ENCODE measurements at places on chromosomes 6 and 20.

- DNase-seq, result no peak
Measured at GRCh38 chr6:52221302-52221701, 23.0 kb downstream of the IL17F start.

- peak; percentile 68 for DNase-seq
Measured at GRCh38 chr6:26536571-26537159, 1.5 kb upstream of the HMGN4 start.

DNA sequence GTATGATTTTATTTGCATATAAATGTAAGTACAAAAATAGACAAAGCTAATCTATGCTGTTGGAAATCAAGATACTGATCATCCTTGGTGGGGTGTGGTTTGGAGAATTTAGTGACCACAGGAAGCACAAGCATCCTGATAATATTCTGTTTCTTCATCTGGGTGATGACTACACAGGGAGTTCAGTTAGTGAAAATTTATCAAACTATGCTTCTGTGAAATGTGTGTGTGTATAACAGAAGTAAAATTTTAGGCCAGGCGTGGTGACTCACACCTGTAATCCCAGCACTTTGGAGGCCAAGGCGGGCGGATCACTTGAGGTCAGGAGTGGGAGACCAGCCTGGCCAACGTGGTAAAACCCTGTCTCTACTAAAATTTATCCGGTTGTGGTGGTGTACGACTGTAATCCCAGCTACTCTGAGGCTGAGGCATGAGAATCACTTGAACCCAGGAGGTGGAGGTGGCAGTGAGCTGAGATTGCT, 20.6 kb downstream of the ENPP3 start:
- no peak for DNase-seq

- no peak for DNase-seq
Measured at GRCh38 chr20:23820493-23820892, 6.0 kb downstream of the CST2 start.

DNA sequence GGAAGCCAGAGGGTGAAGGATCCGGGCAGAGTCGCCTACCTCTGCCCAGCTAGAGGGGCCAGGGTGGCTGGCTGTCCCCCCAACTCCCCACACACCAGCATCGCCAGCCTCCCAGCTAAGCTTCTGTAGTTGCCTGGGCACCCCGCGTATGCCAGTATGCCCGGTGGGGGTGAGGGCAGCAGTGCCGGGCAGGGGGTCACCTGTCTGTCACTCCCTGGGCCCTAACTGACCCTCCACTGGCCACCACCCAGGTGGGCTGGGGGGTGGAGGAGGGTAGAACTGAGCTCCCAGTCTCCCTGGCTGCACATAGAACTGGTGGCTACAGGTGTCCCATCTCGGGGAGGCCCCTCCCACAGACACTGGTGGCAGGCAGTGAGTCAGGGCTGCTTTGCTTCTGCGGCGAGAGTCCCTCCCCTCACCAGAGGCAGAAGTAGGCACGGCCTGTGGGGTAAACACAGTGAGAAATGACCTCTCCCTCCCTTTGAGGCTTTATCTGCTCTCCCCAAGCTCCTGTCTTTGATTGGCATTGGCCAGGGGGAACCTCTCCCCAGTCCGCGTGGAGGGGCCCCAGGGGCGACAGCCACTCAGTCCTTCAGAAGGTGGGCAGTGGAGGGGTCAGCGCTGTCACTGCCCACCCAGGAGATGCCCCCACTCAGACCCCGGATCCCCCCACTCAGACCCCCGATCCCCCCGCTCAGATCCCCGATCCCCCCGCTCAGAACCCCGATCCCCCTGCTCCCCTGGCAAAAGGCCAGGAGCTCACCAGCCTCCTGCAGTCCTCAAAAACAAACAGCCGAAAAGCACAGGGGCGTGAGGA, 2.5 kb downstream of the NTSR1 start:
- no peak for DNase-seq

GRCh38 chr6:106895703-106896040, 78.9 kb downstream of the CD24 start:
- DNase-seq, result no peak

DNA sequence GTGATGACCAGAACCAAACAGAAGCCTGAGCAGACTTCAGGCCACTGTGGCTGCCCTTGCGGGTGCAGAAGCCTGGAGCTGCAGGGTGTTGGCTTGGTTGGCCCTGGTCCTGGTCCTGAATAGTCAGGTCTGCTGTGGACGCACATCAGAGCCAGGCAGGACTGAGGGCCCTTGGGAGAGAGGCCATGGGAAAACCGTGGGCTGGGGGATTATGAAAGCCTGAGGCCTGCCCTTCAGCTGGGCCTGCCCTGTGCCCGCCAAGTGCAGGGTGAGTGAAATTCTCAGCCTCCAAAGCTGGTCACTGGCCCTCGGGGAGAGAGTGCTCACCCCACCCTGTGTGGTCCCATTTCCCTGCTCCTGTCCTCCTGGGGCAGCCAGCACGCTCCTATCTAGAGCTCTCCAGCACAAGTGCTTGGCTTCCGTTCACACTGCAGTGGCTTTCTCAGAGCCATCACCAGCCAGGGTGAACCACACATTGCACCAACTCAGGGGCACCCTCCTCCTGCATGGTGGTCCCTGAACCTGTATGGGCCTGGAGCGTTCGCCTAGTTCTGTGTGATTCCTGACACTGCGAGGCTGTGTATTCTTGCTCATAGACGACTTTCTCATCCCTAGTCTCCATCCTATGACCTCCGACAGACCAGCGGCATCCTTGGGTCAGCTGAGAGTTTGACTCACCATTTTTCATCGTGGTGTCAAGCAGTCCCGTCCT, 146.1 kb downstream of the TTLL2 start:
- DNase-seq, result no peak

DNA sequence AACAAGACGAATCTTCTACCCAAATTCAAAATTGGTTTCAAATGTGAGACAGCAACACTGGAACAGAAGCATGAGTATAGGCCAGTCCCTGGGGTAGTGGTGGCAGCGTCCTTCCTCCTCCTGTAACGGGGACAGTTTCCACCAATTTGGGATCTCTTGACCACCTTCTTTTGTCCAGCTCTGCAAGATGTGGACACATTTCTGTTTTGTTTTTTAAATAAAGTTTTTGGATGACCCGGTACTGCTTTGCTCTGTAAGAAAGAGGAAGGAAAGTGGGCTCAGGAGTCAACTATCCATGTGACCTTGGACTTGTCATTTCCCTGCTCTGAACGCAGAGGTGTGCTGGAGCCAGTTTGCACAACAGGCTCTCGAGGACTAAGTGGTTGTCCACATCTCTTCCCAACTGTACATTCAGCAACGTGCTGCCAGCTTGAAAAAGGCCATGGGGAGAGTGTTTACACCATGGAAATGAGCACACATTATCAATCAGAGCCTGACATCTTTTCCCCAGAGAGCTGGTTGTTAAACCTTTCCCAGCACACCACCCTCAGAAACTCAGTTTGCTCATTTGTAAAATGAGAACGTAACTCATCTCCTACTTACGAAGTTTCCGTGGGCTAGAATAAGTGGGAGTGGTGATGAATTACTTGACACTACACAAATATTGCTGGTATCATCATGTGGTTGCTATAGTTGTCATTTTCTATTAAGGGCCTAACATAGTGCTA, 66.5 kb downstream of the ADTRP start:
- no peak for DNase-seq

- no peak for DNase-seq
Measured at GRCh38 chr20:1205802-1206201, 2.5 kb downstream of the C20orf202 start.

DNA sequence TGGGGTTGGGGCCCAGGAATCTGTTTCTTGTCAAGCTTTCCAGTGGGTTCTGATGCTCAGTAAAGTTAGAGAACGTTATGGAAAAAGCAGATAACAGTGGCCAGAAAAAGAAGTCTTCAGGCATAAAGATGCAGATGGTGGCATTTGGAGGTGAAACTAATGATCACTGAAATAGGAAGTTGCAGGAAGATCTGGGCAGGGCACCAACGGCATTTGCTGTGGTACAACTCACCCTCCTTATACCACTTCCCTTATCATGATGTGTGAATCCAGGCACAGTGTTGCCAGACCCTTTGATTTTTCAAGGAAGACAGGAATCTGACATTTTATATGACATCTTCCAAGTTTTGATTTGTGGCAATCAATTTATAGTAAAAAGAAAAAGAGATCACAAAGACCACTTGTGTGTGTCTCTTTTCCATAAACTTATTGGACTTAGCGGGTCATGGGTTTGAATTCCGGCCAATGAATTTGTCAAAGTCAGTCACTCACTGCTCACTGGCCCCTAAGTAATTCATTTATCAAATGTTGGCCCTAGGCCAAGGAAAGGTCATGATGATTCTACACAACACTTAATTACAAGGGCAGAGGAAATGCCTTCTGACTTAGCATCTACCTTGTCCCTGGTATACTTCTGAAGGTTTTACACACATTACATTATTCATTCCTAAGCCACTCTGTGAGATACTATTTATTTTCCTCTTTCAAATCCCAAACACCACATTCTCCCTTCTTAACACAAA, 37.6 kb downstream of the LAMP5 start:
- DNase-seq, result no peak

GRCh38 chr6:150511313-150511712, 88.4 kb upstream of the PLEKHG1 start:
- no peak for DNase-seq

GRCh38 chr6:40803897-40804702, 216.9 kb upstream of the LRFN2 start:
- DNase-seq, result no peak

GRCh38 chr6:63789699-63790098, 154.1 kb downstream of the PHF3 start:
- no peak for DNase-seq

DNA sequence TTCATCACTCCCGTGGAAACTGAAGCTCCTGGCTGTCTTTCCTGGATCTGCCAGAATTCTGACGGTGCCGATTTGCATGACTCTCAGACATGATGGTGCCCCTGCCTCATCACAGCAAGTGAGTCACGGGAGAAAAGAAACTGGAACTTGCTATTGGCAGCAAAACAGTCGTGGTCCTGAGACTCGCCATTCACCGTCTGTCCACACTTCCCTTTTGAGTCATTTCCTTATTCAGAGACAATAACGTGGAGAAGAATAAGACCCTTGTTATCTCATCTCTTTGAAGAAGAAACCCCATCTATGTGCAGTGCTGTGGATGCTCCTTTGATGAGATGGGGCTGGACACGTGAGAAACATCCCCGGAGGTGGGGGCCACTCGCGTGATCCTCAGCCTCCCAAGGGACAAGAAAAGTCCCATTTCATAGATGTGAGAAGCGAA, 4.2 kb downstream of the GPR31 start:
- DNase-seq, result no peak

DNA sequence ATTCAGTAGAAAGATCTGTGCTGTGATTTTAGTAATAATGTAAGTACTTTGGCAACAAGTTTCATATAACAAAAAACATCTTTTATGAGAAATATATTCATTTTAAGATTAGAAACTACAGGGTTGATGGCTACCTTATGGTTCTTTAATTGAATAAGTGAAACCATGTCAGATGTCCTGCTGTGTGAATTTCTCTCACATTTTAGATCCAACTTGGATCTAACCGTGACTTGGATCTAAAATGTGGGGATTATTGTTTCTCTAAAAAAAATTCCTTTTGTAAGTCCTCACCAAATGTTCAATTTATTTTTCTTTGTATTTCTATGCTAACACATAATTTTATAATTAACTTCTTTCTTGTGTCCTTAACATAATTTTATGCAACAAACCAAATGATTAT, 30.4 kb downstream of the ZC2HC1B start:
- no peak for DNase-seq

DNA sequence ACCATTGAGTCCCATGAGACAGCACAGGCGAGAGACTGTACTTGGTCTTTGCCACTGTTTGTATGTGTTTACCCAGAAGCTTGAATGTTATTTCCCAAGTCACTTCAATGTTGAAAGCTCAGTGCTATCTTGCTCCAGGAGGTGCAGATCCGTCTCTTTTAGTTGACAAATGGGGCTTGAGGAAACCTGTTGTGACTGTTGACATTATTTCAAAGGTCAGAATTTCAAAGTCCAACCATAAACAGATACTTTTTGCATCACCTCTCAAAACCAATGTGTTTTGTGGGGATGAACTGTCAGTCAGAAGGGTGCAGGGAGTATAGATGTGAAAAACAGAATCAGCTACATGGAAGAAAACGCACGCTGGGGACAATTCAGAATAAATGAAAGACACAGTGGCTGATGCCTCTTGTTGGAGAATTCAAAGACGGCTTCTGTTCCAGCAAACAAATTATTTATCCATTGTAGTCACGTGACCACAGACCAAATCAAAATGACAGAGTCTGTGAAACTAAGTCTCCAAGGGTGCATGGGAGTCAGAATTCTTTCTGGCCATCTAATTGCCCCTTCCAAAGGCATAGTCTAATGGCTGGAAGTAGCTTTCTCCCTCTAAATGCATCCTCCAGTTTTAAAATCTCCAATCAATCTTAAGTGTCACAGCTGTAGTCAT, 83.7 kb downstream of the MYLK4 start:
- DNase-seq, result no peak

GRCh38 chr6:82492134-82492533, 128.5 kb downstream of the TPBG start:
- DNase-seq, result no peak

GRCh38 chr6:42781796-42782688, at the start of gene BICRAL:
Gene BICRAL, plus strand, starts transcription at chr6:42782052. Its CDS starts 39,971 bp downstream, at chr6:42822023.
- peak; percentile 87 for DNase-seq

GRCh38 chr6:2764610-2765165, 505 bp upstream of the WRNIP1 start:
- peak; percentile 89 for DNase-seq

- DNase-seq, result no peak
Measured at GRCh38 chr20:58059260-58059544, 169.3 kb downstream of the ANKRD60 start.

GRCh38 chr20:62073323-62073722, 7.6 kb upstream of the TAF4 start:
- DNase-seq, result no peak

- no peak for DNase-seq
Measured at GRCh38 chr6:88422831-88423230, 256.7 kb upstream of the CNR1 start.

- DNase-seq, result peak; percentile 8
Measured at GRCh38 chr6:89398762-89399525, 13.1 kb downstream of the RRAGD start.

DNA sequence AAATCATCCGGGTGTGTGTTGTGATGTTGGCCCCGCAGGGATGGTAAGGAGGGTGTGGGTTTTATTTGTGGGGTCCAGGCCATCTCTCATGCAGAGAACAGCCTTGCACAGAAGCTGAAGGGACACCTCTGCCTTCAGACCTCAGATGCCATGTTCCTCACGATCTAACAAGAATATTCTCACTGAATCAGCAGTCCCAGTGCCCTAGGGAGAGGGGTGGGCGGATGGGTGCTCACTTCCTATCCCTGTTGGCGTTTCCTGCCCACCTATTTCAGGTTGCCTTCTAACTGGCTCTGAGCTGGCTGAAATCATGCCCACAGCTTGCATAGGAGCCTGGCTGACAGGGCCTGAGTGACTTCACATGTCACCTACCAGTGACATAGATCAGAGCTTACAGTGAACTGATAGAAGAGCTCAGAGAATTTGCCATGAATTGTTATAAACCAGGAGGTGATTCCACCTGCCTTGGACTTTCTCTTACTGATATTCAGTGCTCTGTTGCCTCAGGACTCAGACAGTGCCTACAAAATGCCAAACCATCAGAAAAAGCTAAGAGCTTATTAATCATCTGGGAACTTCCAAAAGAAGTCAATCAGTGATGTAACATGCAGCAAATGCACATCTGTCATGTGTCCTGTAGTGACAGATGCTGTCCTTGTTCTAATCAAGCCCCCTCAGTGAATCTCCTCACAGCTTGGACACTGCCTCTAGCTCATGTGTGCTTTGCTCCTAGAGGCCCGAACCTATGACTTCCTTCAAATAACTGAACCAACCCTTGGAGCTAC, 285.8 kb upstream of the PRND start:
- DNase-seq, result no peak
